ENCODE measurements at places on chromosomes 7 and 10.

GRCh38 chr7:124796771-124797170, 31.2 kb upstream of the GPR37 start:
- DNase-seq, result no peak

- DNase-seq, result no peak
Measured at GRCh38 chr10:49114718-49115014, 656 bp downstream of the VSTM4 start.

DNA sequence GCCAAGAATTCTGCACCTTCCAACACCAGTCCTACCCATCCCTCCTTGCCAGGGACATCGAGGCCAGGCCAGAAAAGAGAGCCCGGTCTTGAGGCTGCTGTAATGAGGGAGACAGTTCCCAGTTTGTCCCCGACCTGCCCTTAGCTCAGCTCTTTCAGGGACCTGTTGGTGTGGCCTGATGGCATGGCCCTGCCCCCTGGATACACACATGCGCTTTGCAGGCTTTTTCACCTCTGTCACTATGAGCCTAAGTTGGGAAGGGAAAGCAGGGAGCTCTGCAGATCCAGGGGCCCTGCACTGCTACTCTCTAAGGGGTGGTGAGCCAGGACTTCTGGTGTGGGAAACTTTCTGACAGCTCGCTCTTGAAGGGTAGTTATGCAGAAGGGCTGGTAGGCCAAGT, 2.1 kb downstream of the SCD start:
- DNase-seq, result no peak

DNA sequence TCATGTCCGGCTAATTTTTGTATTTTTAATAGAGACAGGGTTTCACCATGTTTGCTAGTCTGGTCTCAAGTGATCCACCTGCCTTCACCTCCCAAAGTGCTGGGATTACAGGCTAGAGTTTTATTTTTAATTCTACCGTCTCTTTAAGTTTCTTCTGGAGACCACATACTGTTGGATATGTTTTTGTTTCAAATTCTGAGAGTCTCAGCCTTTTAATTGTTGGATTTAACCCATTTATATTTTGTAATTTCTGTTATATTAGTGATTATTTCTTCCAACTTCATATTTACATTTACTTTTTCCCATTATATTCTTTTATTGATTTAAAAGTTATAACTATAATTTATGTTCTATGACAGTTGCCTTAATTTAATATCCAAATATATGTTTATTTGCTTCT, 139.4 kb downstream of the BMS1 start:
- no peak for DNase-seq

GRCh38 chr7:81268551-81268950, 349.7 kb upstream of the SEMA3C start:
- no peak for DNase-seq

DNA sequence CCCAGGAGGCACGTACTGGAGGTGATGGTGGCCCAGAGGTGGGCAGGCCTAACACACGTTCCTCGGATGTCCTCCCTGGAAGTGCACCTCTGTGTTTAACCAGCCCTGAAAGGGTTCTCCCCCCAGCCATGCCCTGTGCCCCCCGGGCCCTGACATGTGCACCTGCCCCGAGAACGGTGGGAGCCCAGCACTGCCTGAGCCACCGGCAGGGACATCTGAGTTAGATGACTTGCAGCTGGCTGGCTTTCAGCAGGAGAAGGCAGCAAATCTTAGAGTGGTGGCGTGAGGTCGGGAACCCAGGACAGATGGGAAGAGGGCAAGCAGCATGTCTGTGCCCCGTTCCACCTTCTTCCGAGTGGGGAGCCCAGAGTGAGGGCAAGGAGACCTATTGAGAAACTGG, 291.8 kb downstream of the TCERG1L start:
- no peak for DNase-seq

GRCh38 chr10:124590216-124591122, 128.8 kb downstream of the LHPP start:
- no peak for DNase-seq

GRCh38 chr10:100723770-100724530, 21.4 kb upstream of the PAX2 start:
- no peak for DNase-seq

DNA sequence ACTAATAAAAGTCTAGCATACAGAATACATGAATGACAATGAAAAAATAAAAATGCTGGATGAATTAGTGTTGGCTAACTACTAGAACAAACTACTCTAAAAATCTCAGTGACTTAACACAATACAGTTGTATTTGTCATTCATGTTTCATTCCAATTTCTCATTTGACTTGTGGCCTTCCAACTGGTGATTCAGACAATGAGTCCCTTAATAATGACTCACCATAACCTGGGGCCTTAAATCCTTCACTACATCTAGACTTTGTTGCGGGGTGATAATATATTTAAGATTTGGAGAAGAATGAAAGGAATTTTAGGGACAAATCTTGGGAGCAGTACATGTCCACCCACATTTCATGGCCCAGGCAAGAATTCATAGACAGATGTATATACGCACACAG, 90.5 kb upstream of the POM121L12 start:
- no peak for DNase-seq

DNA sequence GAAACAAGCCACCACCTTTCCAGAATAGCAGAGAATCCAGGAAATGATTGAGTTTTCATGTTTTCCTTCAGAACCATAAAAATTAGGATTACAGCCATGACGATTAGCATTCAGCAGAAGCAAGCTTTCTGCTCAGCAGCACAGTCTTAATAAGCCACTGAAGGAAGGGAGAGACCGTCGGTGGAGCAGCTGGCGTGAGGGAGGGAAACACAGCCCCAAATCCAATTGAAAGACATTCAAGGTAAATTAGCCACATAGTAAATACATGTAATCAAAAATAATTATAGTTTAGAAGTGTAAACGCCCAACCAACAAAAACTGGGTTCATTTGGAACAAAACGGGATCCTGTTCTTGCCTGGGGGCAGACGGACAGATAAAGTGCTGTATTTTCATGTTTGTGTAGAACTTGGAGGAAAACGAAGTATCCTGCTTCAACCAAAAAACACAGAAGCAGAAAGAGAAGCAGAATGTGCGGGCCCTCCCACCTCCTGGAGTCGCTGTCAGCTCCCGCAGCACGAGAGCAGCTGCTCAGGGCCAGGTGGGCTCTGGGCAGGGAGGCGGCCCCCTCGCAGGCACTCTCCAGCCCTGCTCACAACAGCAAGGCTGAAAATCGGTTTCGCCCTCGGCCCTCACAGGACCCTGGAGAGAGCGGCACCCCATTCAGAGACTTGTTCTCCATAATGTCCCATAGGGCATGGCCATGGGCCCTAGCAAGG, 84.9 kb downstream of the TCERG1L start:
- no peak for DNase-seq

DNA sequence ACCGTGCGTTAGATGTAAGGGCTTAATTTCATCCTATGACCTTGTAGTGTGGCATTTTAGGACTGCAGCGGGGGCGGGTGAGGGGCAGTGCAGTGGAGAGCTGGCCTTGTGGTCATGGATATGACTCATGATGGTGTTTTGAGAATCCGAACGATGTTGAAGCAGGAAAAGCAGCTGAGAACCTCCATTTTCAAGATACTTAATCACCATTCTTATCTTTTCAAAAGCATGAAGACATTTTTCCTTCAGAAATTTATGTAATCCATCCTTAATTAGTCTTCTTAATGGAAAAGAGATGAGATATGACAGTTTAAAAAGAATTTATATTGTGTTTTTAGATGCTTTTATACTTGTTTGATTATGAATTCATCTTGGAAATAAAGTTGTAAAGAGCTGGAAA, 9.6 kb downstream of the ATP5F1C start:
- no peak for DNase-seq

GRCh38 chr7:69108097-69108496, 490.2 kb upstream of the AUTS2 start:
- DNase-seq, result no peak

GRCh38 chr10:60237977-60238758, 151.5 kb downstream of the ANK3 start:
- peak; percentile 17 for DNase-seq

DNA sequence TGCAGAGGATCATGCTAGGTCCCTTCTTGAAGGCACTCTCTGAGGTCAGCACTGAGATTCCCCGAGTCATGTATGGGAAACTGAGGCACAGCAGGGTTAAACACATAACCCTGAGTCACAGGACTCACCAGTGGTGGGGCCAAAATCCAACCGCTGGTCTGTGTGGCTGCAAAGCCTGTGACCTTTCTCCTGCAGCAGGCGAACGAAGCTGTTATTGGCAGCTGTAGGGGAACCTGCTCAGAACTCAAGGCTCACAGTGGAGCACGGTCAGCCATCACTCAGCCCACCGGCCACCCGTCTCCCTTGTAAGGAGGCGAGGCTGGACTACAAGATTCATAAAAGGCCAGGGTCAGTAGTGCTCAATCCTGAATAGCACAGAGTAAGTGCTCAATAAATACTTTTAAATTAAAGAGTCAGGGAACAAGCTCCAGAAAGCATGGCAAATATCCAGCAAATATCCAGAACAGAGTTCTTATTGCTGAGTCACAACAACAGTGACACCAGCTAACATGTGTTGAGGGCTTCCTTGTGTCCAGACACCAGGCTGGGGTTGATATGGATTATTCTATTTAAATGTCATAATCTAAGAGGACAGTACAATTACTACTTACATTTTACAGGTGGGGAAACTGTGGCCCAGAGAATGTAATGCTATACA, 34.9 kb downstream of the CHST15 start:
- no peak for DNase-seq

DNA sequence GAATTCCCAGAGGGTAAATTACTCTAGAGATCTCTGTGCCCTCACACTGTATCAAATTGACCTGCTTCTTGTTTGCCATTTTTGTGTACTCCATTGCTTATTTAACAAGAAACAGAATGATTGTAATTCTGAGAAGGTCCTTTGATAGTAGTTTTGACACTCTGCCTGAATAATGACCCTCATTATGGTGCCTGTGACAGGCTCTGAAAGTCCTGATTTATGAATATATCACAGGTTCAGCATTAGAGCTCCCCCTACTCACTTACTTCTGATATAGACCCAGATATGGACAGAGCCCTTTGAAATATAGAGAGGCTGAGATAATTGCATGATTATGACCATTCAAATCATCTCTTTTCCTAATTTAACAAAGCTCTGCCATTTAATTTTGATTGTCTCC, 465.2 kb downstream of the MDFIC start:
- no peak for DNase-seq

- no peak for DNase-seq
Measured at GRCh38 chr7:108266491-108266890, 136.3 kb upstream of the LAMB4 start.

- DNase-seq, result no peak
Measured at GRCh38 chr10:27448921-27449320, 55.2 kb upstream of the RAB18 start.

- no peak for DNase-seq
Measured at GRCh38 chr7:7745966-7746365, 27.6 kb upstream of the RPA3 start.

GRCh38 chr10:6049031-6049400, 13.2 kb downstream of the IL2RA start:
- no peak for DNase-seq

DNA sequence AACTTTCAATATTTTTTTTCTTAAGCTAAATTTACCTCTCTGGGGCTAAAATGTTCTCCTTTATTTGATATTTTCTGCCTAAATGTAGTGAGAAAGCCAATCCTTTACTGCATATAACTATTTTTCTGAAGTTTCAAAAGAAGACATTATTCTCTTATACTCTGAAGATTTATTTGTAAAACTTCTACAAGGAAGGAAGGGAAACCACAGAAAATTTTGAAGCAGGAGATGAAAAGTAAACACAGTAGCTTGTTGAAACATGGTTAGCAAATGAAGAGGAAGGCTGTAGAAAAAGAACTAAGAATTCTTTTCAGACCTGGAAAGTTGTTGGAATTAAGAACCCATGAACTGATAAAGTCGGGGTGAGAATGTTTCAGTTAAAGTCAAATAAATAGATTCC, 330.3 kb downstream of the HGF start:
- DNase-seq, result no peak

- no peak for DNase-seq
Measured at GRCh38 chr7:4297918-4298219, 384.2 kb upstream of the FOXK1 start.

GRCh38 chr7:8060241-8060640, 91.6 kb downstream of the GLCCI1 start:
- no peak for DNase-seq

- DNase-seq, result peak; percentile 48
Measured at GRCh38 chr7:30548845-30549244, 44.2 kb upstream of the GGCT start.

DNA sequence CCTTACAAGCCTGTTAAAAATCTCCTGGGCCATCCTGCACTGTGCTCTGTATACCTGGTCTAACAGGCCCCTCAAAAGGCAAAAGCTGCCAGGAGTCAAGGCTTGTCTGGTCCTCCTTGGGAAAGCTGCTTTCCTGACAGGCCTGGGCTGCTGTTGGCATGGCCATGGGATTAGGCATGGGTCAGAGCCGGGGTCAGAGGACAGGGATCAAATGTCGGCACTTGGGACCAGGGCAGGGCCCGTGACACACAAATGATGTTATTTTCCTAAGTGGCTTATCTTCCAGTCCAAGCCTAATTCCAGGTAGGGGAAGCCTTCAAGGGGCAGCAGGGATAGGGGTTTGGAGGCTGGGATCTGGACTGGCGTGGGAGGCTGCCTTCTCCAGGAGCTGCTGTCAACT, 191.5 kb upstream of the GPR26 start:
- DNase-seq, result no peak

DNA sequence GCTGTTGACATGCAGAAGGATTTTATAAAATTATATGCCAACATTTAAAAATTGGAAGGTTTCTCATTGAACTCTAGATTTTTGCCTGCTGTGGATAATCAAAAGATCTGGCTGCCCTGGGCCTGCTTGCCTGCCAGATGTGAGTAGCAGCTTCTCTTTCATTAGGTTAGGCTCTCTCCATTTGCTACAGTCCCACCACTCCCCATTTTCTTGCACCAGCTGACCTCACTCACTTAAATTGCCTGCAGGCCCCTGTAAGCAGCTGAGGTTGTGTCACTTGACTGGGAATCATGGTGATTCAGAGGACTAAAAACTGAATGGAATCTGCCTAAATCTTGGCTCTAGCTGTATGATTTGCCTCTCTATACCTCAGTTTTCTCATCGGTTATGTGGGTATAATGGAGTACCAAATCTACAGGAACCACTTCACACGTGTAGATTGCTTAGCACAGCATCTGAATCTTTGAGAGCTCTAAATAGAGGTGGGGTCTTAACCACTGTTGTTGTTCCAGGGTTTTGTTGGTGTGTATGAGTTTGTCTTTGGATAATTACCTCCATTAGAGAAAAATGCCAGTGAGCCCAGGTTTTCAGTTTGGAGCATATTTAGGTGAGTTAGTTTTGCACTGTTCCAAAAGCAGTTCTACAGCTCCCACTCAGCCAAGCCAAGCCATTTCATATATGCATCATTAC, 18.6 kb upstream of the RAPGEF5 start:
- no peak for DNase-seq

DNA sequence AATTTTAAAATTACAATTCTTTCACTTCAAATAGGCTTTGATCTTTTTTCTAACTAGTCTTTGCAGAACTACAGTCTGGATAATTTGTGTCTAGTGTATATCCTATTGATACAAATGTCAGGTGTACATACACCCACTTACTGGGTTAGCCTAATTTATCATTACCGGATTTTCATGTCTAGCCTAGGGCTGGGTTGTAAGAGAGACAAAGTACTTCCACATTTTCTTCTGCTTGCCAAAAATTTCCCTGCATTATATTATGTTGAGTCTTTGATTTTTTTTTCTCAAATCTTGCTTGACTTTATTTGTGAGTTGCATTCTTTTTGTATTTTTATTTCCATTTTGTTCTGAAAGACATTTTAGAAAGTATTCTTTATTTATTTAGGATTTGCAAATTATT, 284.8 kb upstream of the FZD8 start:
- DNase-seq, result no peak
